ENCODE measurements at places on chromosomes 13 and 19. TPM values are rescaled to one million over a fixed set of nuclear protein-coding genes. Genes with fewer than 3 reads are reported as not detected.

NKPD1 gene
- 0.30 TPM for total RNA-seq

SPC24 gene
- total RNA-seq = 3.6 TPM

ACER1 gene
- not detected for total RNA-seq

KCNJ14 gene
- 1.9 TPM for total RNA-seq

MBNL2 gene
- 40.9 TPM for total RNA-seq

- DNase-seq = no peak
- H3K36me3 ChIP-seq = no peaks in the 10 kb centered on the region
- peaks cover 6% of the 10 kb centered on the region for H3K27me3 ChIP-seq
- H3K4me1 ChIP-seq = peaks cover 25% of the 10 kb centered on the region
- H3K27ac ChIP-seq = peak overlapping the region; percentile 83
Measured at GRCh38 chr19:611481-611868, 21.8 kb downstream of the HCN2 start.

- no peaks in the 10 kb centered on the region for H3K27me3 ChIP-seq
- H3K4me3 ChIP-seq = no peak overlapping the region
- DNase-seq = peak; percentile 65
- H3K27ac ChIP-seq = peak overlapping the region; percentile 47
- peaks cover under 1% of the 10 kb centered on the region for H3K4me1 ChIP-seq
- H3K36me3 ChIP-seq = peaks cover 28% of the 10 kb centered on the region
Measured at GRCh38 chr19:3548606-3549005, 8.8 kb downstream of the MFSD12 start.

DNA sequence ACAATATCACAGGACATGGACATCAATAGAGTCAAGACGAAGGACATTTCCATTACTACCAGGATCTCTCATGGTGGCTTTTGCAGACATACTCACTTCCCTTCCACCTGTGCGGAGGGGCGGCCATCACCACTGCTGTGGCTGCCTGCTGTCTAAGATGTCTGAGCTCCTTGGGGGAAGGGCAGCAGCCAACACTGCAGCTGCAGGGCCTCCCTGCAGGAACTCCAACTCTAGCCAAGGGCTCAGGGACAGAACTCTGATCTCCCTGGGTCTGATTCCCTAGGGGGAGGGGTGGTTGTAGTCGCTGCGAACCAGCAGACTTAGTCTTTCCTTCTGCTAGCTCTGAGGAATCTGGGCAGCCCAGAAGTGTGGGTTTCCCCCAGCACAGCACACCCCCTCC lies 78.9 kb upstream of the ANKRD10 start:
- no peak overlapping the region for H3K27ac ChIP-seq
- no peak for DNase-seq
- H3K27me3 ChIP-seq = no peaks in the 10 kb centered on the region
- no peaks in the 10 kb centered on the region for H3K4me1 ChIP-seq
- H3K36me3 ChIP-seq = no peaks in the 10 kb centered on the region

- DNase-seq = no peak
- no peak overlapping the region for H3K27ac ChIP-seq
- peaks cover 49% of the 10 kb centered on the region for H3K36me3 ChIP-seq
- H3K27me3 ChIP-seq = no peaks in the 10 kb centered on the region
- H3K4me1 ChIP-seq = peaks cover 8% of the 10 kb centered on the region
- no peak overlapping the region for H3K4me3 ChIP-seq
Measured at GRCh38 chr13:102680133-102680717, 14.6 kb downstream of the METTL21C start.

GRCh38 chr13:49113526-49114286 lies 106.4 kb upstream of the MLNR start:
- DNase-seq = no peak
- no peaks in the 10 kb centered on the region for H3K27me3 ChIP-seq
- peaks cover 15% of the 10 kb centered on the region for H3K36me3 ChIP-seq
- H3K4me1 ChIP-seq = peaks cover 29% of the 10 kb centered on the region

DNA sequence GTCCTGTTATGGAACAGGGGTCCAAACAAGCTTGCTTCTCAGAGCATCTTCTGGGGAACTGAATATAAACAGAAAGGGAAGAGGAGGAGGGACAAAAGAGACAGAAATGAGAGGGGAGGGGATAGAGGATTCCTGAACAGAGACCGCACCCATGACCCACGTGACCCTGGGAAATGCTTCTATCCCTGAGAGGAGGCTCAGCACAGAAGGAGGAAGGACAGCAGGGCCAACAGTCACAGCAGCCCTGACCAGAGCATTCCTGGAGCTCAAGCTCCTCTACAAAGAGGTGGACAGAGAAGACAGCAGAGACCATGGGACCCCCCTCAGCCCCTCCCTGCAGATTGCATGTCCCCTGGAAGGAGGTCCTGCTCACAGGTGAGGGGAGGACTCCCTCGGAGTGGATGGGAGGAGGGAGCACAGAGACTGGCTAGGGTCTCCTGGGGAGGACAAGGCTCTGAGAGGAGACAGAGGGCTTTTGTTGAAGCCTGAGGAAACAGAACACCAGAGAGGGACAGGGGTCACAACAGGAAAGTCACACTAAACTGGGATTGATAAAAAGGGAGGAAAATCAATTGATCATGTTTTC lies at the start of gene CEACAM6:
Gene CEACAM6, plus strand, starts transcription at position 203 of the 586 bp plus-strand sequence. Its CDS starts 109 bp downstream, at position 312.
- H3K27me3 ChIP-seq = no peaks in the 10 kb centered on the region
- H3K27ac ChIP-seq = peak within 1 kb of the TSS; percentile 77
- peak within 1 kb of the TSS; percentile 42 for H3K4me3 ChIP-seq
- H3K36me3 ChIP-seq = no peaks in the 10 kb centered on the region
- H3K4me1 ChIP-seq = peaks cover 21% of the 10 kb centered on the region
- peak; percentile 66 for DNase-seq

DNA sequence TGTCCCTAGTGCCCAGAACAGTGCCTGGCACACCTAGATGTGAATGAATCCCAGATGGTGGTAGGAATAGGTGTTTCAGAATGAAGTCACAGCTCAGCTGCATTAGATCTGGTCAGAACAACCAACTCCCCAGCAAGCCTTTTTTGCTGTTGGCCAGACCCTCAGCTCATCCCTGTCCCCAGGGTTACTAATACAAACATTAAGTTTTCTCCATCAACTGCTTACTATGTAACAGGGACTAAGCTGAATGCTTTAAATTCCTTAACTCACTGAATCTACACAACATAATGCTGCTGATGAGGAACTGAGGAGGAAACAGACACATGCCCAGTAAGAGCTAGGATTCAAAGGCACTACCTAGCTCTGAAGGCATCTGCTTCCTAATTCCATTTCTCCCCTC lies 18.8 kb downstream of the SMG9 start:
- H3K4me3 ChIP-seq = no peak overlapping the region
- H3K27ac ChIP-seq = no peak overlapping the region
- DNase-seq = no peak
- no peaks in the 10 kb centered on the region for H3K27me3 ChIP-seq
- peaks cover 7% of the 10 kb centered on the region for H3K4me1 ChIP-seq

DNA sequence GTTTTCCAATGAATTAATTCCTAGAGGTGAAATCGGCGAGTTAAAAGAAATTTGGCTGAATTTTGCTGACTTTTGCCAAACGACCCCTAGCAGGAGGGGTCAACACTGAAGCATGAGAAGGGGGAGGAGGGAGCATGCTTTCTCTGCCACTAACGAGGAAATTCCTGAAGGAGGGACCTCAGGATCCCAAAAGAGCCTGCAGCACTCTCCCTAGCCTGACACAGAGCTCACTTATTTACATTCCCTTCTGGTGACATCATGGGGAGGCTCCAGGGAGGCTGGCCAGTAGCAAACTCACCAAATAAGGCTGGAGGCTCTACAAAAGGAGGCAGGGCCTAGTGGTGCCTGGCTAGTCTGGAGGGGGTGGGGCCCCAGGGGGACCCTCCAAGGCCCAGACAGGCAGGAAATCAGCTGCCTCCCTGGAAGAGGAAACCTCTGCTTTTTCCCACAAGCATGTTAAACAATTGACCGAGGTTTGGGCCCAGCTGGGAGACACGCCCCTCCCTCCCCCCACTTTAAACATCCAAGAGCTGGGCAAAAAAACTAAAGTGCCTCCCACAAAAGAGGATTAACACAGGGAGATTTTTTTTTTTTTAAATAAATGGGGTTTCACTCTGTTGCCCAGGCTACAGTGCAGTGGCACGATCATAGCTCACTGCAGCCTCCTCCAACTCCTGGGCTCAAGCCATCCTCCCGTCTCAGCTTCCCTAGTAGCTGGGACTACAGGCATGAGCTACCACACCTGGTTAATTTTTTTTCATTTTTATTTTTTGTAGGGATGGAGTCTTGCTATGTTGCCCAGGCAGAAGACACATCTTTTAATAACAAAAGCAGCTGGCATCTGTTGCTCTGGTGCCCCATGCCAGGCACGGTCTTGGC lies 2.1 kb downstream of the DAPK3 start:
- peaks cover 55% of the 10 kb centered on the region for H3K36me3 ChIP-seq
- H3K27ac ChIP-seq = peak overlapping the region; percentile 100
- no peaks in the 10 kb centered on the region for H3K27me3 ChIP-seq
- H3K4me1 ChIP-seq = peaks cover 37% of the 10 kb centered on the region
- DNase-seq = no peak

DNA sequence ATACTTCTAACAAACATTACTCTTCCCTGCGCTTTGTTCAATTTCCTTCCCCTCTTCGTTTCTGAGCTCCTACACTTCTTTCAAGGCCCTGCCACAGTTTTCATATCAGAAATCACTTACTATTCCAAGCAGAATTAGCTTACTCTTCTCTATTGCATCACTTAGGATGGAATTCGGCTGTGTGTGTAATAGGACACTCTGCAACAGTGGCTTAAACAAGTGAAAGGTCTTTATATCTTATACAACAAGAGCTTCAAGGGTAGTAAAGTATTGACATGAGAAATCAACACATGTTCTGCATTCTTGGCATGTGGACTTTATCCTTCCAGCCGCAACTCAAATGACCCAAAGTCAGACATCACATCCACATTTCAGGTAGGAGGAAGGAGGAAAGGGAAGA lies 279.6 kb downstream of the PCDH20 start:
- DNase-seq = no peak
- no peak overlapping the region for H3K4me3 ChIP-seq
- H3K27me3 ChIP-seq = no peaks in the 10 kb centered on the region
- no peaks in the 10 kb centered on the region for H3K4me1 ChIP-seq
- no peaks in the 10 kb centered on the region for H3K36me3 ChIP-seq

DNA sequence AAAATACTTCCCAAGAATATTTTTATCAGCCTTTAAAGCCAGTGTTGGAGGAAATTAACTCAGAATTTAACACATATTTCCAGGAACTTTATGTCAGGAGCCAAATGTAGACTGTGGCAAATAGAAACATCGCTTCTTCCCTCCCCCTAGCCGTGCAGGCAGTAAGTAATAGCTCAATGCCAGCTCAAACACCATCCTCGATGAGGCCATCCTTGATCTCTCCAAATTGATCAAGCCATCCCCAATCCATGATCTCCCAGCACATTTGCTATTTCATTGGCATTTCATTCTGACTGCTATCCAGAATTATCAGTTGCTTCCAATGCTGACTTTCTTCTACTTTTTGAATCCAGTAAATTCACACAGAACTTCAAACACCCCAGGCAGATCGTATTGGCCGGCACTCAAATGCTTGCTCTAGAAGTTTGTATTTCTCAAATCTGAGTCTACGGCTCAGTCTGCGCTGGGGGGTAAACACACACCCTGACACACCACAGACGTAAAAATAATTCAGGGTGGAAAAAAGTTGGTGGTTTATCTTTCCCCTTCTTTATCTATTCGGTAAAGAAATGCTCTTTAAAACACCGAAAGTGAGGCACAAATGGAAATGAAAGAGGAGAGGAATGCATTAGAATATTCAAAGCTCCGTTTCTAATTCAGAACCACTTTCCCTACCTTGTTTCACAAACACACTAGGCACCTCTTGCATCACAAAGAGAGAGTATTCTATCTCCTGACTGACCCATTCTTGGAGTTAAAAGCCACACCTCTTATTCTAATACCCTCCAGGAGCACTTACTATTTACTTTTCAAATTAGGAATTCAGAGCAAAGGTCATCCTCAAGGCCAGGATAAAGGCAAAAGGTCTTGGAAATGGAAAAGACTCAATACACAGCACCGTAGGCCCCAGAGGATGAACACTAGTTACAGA lies 991 bp downstream of the OBI1 start:
- no peaks in the 10 kb centered on the region for H3K27me3 ChIP-seq
- H3K4me3 ChIP-seq = peak overlapping the region; percentile 96
- H3K36me3 ChIP-seq = no peaks in the 10 kb centered on the region
- no peak for DNase-seq
- peaks cover 12% of the 10 kb centered on the region for H3K4me1 ChIP-seq
- peak overlapping the region; percentile 86 for H3K27ac ChIP-seq

DNA sequence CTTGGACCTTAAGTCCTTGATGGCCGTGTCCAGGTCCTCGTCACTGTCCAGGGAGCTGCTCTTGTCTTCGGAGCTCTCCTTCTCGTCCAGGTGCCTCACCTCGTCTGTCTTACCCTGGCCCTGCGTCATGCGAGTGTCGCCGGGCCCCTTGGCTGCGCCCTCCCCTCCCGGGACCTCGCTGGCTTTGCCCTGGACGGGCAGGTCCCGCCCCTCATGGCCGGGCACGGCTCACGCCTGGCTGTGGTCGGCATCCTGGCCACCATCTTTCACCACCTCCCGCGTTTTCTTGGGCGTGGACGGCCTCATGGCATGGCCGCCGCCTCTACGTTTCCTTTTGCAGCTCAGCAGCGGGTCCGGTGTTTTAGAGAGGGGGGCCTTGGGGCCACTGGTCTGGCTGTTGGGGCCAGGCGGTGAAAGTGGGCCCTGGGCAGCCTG lies 14.8 kb downstream of the RB1 start:
- DNase-seq = peak; percentile 86
- H3K4me3 ChIP-seq = no peak overlapping the region

All from upper lobe of left lung (tissue), 6 donors.